ENCODE measurements at places on chromosomes 13 and 19.

DNA sequence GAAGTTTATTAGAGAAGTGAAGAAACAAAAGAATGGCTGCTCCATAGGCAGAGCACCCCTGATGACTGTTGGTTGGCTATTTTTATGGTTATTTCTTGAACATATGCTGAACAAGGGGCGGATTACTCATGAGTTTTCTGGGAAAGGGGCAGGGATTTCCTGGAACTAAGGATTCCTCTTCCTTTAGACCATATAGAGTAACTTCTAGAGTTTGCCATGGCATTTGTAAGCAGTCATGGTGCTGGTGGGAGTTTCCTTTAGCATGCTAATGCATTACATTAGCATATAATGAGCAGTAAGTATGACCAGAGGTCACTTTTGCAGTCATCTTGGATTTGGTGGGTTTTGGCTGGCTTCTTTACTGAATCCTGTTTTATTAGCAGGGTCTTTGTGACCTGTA is 38.7 kb upstream of the PCDH8 start:
- no peak for DNase-seq

- no peak for DNase-seq
Measured at GRCh38 chr19:20787786-20788185, 11.7 kb downstream of the ZNF66 start.

- no peak for DNase-seq
Measured at GRCh38 chr13:94726425-94726824, 14.1 kb upstream of the SOX21 start.

DNA sequence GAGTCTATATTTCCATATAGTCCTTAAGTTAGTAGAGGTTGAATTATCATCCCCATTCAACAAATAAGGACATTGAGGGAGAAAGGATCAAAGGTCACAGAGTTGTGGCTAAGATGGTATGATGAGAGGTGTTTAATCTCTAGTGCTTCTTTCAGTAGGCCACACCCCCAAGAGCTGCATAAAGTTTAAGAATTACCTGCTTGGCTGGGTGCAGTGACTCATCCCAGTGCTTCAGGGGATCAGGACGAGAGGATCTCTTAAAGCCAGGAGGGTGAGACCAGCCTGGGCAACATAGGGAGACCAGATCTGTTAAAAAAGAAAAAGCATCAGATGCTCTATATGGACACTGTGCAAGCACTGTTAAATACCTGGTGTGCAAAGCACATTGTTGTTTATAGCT is 560.0 kb upstream of the KLHL1 start:
- no peak for DNase-seq

GRCh38 chr13:25375727-25376358 is 4.1 kb downstream of the ATP8A2 start:
- no peak for DNase-seq

DNA sequence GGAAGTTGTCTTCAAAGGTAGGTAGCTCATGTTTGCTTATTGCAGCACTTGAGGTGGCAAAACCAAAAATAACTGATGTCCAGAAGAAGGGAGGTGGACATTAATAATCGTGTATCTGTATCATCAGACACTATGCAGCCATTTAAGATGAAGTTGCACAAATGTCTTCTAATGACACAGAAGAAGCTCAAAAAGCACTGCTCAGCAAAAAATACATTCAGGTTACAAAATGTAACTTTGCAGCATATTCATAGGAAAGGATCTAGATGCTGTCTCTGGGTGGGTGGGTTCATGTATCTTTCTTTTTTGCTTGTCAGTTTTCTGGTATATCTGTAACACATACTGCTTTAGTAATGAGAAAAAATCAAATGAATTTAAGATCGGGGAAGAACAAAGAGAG is 247.8 kb downstream of the DNAJC15 start:
- no peak for DNase-seq

GRCh38 chr13:112990783-112991182 is 21.8 kb downstream of the MCF2L start:
- no peak for DNase-seq

DNA sequence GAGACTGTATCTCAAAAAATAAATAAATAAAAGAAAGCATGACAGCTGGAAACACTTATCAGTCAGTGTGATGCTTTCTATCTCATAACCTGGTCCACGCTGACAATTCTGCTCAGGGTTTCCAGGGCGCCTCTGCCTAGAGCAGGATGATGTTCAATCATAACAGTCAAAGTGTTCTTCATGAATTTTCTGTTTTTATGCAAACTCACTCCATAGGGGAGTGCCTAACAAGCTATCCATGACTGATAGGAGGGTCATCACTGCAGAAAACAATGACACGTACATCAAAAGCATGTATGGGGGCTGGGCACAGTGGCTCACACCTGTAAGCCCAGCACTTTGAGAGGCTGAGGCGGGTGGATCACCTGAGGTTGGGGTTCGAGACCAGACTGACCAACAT is 41.4 kb upstream of the ZNF83 start:
- DNase-seq: no peak

- no peak for DNase-seq
Measured at GRCh38 chr19:3494559-3494958, 5.9 kb downstream of the DOHH start.
